ENCODE measurements at places on chromosomes 13 and 19.

DNA sequence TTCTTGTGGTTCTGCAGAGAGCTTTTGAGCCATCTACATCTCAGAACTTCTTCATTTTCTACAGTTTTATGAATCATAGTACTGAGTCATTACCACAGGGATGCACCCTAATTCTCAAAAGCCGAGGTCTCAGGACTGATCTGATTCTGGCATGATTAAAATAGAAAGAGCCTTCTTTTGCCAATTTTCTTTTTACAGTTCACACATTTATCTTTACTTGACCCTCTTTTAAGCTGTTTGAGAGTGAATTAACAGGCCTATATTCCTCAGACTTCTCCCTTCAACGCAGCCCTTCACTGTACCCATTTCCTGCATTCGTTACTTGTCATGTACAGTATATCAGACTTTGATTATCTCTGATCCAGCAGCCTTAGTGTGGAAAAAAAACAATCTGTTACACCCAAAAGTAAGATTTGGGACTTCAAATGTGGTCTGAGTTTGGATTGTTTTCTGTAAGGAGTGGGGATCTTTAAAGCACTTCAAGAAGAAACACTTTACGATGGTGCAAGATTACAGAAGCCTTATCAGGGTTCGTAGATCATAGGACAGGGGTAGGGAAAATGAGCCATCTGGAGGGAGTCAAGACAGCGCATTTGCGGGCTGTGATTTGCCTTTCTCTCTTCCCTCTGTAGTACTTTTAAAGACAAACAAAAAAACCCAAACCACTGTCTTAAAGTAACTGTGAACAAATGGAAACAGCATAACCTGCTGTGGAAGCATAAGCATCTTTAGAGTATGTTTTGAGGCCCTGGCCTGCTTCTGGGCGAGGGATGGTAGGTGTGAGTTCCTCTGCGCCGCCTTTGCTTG lies 15.3 kb upstream of the GPR183 start:
- DNase-seq: no peak

- no peak for DNase-seq
Observed at GRCh38 chr19:38265921-38266429, 1.6 kb downstream of the SPINT2 start.

DNA sequence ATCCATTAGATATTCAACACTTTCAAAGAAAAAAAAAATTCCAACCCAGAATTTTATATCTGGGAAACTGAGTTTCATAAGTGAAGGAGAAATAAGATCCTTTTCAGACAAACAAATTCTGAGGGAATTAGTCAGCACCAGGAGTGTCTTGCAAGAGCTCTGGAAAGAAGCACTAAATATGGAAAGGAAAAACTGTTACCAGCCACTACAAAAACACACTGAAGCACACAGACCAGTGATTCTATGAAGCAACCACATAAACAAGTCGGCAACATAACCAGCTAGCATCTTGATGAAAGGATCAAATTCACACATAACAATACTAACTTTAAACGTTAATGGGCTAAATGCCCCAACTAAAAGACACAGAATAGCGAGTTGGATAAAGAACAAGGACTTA lies 368.4 kb upstream of the MIR17HG start:
- no peak for DNase-seq

- no peak for DNase-seq
Observed at GRCh38 chr19:56991912-56992311, 127.9 kb upstream of the USP29 start.

DNA sequence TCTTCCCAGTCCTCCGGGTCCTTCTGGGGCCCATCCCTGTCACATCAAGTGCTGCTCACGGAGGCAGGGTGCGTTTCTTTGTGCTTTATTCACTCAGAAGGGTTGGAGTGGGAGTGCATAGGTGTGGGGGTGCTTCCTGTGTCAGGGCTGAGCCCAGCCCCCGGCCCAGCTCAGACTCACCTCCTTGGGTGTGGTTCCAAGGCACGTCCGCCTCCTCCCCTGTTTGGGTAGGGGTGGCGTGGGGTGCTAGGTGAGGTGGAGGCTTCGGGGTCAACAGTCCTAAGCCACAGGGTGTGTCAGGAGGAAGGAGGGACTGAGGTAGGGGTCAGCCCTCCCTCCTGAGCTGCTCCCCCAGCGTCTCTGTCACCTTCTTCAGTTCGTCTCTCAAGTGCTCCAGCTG lies 3.1 kb downstream of the CCER2 start:
- DNase-seq: no peak

- DNase-seq: no peak
Observed at GRCh38 chr13:44431150-44431549, 57.5 kb downstream of the SERP2 start.

- DNase-seq: no peak
Observed at GRCh38 chr13:94050686-94051085, 428.8 kb downstream of the DCT start.

- no peak for DNase-seq
Observed at GRCh38 chr19:1760020-1760419, 6.7 kb downstream of the ONECUT3 start.

- no peak for DNase-seq
Observed at GRCh38 chr19:49880162-49880869, 2.8 kb downstream of the TBC1D17 start.

DNA sequence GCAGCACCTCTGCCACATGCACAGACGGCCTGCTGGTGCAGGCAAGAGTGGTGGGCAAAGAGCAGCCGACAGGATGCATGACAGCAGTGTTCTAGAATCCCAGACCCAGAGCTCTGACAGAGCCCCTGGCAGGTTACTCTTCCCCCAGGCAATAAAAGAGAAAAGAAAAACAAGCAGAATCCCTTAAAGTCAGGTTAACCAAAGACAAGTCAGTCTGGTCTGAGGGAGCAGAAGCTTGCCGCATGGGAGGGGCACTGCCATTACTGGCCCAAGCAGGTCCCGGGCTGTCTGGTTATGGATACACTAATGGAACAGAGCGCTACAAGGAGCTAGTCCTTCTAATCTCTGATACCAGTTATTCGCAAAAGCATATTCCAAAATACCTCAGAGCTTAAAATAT lies 36.1 kb upstream of the DOCK9 start:
- DNase-seq: no peak

GRCh38 chr19:44653977-44654774 lies 10.5 kb downstream of the PVR start:
- peak; percentile 97 for DNase-seq

- DNase-seq: no peak
Observed at GRCh38 chr19:18287836-18288772, 6.7 kb upstream of the JUND start.

DNA sequence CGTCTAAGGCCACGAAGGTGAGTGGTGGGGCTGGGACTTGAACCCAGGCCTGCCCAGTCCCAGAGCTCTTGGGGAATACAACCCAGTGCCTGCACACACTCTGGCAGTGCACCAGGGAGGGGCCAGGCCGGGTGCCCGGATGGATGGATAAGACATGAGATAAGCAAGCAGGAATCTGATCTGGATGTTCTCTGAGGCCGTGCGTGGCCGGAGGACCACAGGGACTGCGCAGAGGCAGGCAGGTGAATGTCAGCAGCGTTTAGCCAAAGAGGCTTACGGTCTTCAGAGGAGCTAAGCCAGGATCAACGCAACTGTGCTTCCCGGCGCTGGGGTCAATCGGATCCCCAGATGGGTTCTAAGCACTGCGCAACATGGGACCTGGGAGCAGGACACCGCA lies 1.5 kb downstream of the ZNF787 start:
- DNase-seq: no peak

GRCh38 chr19:28956961-28957360 lies 256.0 kb downstream of the UQCRFS1 start:
- no peak for DNase-seq

- DNase-seq: no peak
Observed at GRCh38 chr13:25232937-25233515, 54.3 kb downstream of the MTMR6 start.

- no peak for DNase-seq
Observed at GRCh38 chr13:62483774-62484173, 1068.1 kb upstream of the PCDH20 start.

DNA sequence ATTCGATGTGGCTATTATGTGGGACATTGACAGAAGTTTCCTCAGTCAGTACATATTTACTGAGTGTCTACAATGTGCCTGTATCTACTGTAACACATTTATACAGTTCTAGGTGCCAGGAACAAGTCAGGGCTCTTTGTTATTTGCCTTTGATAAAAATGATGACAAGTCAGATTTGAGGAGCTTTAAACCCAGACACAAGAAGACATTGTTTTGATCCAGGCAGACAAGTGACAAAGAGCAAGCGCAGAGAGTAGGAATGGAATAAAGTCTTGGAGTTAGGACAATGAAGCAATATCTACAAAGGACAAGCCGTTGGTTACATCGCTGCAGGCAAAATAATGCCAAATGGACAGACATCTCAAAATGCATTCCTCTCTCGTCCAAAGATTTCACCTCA lies 70.1 kb downstream of the ITGBL1 start:
- no peak for DNase-seq

GRCh38 chr19:56083668-56084067 lies 37.4 kb downstream of the ZNF787 start:
- DNase-seq: no peak

- DNase-seq: no peak
Observed at GRCh38 chr13:99421758-99422585, 79.3 kb upstream of the TM9SF2 start.

- no peak for DNase-seq
Observed at GRCh38 chr13:105641121-105641520, 894.3 kb downstream of the EFNB2 start.

DNA sequence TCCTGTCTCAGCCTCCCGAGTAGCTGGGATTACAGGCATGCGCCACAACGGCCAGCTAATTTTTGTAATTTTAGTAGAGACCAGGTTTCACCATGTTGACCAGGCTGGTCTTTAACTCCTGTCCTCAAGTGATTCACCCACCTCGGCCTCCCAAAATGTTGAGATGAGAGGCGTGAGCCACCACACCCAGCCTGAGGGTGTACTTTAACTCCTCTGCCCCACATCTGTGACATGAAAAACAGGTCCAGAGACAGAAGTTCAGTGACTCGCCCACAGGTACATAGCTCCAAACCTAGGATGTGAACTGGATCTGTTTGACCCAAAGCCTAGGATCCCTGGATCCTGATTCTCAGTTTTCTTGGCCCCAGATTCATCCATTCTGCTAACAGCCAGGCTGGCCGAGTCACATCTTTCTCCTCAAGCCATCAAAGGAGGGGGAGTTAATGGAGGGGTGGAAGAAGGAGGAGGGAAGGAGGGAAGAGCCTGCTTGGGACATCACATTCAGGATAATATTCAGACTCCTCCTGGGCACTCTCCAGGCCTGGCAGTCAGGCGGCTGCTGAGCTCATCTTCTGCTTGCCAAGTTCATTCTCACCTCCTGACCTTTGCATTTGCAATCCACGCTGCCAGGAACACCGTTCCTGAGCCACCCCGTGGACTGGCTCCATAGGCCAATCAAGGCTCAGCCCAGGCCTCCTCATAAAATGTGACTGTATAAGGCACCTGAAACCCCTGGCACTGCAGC lies 3.1 kb downstream of the SPC24 start:
- DNase-seq: no peak

GRCh38 chr13:77696879-77697216 lies 639 bp upstream of the SLAIN1 start:
- no peak for DNase-seq

DNA sequence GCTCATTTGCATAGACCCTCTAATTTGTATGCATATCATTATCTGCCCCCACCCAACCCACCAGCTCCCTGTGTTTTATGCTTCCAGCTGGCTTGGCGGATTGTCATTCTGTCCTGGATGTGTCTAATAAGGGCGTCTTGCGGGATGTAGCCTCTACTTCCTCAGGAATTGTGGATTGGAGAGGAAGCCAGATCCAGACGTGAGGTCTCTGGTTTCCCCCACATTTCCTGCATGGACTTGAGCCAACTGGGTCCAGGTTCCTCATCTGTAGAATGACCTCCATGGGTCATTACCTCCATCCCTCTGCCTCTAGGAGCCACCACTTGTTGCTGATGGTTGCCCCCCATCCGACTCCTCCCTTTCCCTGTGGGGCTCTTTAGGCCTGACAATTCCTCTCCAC lies 7.3 kb downstream of the TNFSF14 start:
- DNase-seq: no peak

DNA sequence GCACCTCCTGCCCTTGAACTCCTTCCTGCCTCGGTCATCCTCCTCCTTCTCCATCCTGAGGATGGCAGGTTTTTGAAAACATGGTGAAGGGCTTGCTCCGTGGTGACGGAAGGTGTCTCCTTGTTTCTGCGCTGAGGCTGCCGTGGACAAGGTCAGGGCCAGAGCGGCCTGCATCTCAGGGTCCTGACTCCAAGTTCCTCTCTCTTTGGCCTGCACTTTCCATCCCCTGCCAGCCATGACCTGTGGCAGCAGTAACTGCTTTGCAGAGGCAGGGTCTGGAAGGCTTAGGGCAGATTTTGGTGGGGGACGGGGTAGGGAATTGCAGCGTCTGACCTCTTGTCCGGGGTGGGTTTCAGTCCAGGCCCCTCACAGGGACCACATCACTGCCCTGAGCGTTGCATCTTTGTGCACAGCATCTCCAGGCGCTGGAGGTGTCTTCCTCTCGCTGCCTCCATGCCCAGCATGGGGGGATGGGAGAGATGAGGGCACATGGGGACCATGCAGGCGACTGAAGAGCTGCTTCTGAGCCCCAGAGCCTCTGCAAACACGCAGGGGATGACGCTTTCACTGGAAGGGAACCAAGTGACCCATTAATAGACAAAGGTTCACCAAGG lies 216.8 kb downstream of the TEX29 start:
- no peak for DNase-seq

GRCh38 chr13:26019881-26020870 lies 31.6 kb downstream of the SHISA2 start:
- no peak for DNase-seq

DNA sequence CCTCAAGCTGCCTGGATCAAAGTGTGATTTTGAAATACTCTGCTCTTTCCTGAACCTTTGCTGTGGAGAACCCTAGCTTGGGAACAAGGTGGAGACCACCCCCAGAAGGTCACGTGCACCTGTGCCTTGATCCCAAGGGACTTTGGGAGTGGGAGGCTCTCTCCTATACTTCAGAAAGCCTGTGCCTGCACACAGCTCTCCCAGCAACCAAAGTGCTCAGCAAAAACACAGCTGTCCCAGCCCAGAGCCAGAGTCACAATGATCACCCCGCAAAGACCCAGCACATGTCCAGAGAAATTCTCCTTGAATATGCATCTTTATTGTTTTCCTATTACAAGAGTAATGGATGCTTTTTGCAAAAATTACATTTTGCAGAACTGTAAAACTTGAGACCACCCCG lies 43.4 kb downstream of the TNFRSF19 start:
- no peak for DNase-seq

- DNase-seq: no peak
Observed at GRCh38 chr19:57363688-57364181, 384 bp downstream of the TRAPPC2B start.

- DNase-seq: no peak
Observed at GRCh38 chr13:24450530-24450929, 62.0 kb downstream of the PARP4 start.

- DNase-seq: no peak
Observed at GRCh38 chr19:21158523-21159135, 16.8 kb downstream of the ZNF431 start.
